ENCODE measurements at places on chromosomes 7 and 10. TPM values are rescaled to one million over a fixed set of nuclear protein-coding genes. Genes with fewer than 3 reads are reported as not detected.

- DNase-seq, result no peak
- H3K4me1 ChIP-seq, result no peaks in the 10 kb centered on the region
- no peak overlapping the region for H3K4me3 ChIP-seq
These were observed 1042.9 kb downstream of the GATA3 start for GRCh38 chr10:9097206-9097990.

GRCh38 chr7:157576415-157576814, 239.6 kb downstream of the DNAJB6 start:
- no peak for DNase-seq
- H3K4me1 ChIP-seq, result no peaks in the 10 kb centered on the region

GRCh38 chr7:77542409-77542808, 5.3 kb downstream of the PTPN12 start:
- no peaks in the 10 kb centered on the region for H3K36me3 ChIP-seq
- H3K4me3 ChIP-seq, result no peak overlapping the region
- no peak for DNase-seq
- no peaks in the 10 kb centered on the region for H3K27me3 ChIP-seq

GRCh38 chr7:82506208-82506607, 62.6 kb upstream of the CACNA2D1 start:
- DNase-seq, result no peak
- no peaks in the 10 kb centered on the region for H3K4me1 ChIP-seq
- H3K27ac ChIP-seq, result no peak overlapping the region
- no peak overlapping the region for H3K4me3 ChIP-seq
- H3K27me3 ChIP-seq, result no peaks in the 10 kb centered on the region
- H3K36me3 ChIP-seq, result no peaks in the 10 kb centered on the region

- no peak overlapping the region for H3K27ac ChIP-seq
- no peaks in the 10 kb centered on the region for H3K36me3 ChIP-seq
- H3K27me3 ChIP-seq, result no peaks in the 10 kb centered on the region
These were observed 26.8 kb upstream of the CDK14 start for GRCh38 chr7:90569368-90569767.

DNA sequence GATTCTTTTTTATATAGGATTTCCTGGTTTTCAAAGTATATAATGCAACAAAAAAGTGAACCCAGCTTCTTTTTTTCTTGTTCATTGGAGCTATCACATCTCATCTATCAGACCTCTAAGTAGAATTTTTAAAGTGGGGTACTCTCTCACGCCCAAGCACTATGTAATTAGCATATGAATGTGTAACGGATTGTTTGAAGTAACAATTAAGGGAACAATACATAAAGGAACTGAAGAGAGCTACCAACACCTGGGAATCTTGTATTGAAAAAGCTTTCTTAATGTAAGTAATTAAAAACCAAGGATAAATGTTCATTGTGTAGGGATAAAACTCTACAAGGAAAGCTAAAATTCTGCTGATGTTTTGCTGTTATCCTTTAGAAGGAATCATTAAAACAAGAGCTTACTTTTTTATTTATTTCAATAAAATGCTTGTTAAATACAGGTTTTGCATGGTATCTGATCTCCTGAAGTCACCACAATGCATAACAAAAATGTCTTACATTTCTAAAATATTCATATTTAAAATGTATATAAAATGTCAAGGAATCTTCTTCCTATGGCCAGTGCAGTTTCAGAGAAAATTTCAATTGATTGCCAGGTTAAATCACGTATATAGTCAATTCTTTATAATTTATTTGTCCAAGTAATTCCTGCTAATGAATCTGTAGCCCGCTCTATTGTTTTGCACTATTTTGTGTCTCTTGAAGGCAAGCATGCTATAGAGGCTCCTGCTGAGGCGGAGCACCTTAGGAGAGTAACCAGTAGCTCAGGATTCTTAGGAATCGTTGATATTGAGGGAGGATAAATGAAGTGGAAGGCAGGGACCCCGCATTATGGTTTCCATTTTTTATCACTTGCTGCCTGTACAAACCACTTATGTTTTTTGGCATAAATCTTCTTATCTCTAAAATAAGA, 51.6 kb downstream of the PTPRZ1 start:
- H3K4me1 ChIP-seq, result no peaks in the 10 kb centered on the region
- H3K36me3 ChIP-seq, result no peaks in the 10 kb centered on the region
- no peaks in the 10 kb centered on the region for H3K27me3 ChIP-seq
- no peak overlapping the region for H3K27ac ChIP-seq
- H3K4me3 ChIP-seq, result no peak overlapping the region

Gene KLF6
- 186 TPM for total RNA-seq

Gene TUBAL3
- total RNA-seq, result 1.9 TPM
